ENCODE measurements at places on chromosomes 12 and 14.

DNA sequence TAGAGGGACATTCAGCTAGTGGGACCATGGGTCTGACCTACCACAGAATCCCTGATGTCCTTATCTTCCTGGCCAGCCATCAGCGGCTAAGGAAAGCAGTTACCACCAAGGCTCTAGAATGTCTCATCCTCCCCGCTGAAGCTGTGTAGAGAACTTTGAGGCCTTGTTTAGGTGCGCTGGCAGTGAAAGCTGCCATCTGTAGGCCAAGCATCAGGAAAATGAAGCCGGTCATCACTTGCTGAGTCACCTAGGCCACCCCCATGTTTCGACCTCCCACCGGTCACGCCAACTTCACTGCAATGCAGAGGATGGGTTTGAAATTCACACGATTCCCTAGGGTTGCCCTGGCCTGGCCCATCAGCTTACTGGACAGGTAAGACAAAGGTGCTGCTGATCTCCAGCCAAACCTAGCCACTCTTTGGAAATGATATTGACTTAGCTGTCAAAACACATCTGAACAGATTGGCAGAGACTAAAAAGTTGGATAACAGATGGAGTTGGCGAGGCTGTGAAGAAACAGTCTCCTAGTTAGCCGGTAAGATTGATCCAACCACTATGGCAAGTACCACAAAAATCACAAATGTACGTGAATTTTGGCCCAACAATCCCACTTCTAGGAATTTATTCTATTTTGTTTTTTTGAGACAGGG is 52.0 kb downstream of the NOS1 start:
- no peak for DNase-seq

- DNase-seq: no peak
These were observed 9.2 kb upstream of the ZNF385A start for GRCh38 chr12:54393743-54394142.

DNA sequence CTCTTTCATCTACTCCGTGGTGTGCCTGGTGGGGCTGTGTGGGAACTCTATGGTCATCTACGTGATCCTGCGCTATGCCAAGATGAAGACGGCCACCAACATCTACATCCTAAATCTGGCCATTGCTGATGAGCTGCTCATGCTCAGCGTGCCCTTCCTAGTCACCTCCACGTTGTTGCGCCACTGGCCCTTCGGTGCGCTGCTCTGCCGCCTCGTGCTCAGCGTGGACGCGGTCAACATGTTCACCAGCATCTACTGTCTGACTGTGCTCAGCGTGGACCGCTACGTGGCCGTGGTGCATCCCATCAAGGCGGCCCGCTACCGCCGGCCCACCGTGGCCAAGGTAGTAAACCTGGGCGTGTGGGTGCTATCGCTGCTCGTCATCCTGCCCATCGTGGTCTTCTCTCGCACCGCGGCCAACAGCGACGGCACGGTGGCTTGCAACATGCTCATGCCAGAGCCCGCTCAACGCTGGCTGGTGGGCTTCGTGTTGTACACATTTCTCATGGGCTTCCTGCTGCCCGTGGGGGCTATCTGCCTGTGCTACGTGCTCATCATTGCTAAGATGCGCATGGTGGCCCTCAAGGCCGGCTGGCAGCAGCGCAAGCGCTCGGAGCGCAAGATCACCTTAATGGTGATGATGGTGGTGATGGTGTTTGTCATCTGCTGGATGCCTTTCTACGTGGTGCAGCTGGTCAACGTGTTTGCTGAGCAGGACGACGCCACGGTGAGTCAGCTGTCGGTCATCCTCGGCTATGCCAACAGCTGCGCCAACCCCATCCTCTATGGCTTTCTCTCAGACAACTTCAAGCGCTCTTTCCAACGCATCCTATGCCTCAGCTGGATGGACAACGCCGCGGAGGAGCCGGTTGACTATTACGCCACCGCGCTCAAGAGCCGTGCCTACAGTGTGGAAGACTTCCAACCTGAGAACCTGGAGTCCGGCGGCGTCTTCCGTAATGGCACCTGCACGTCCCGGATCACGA is 2.2 kb downstream of the SSTR1 start:
- no peak for DNase-seq

- no peak for DNase-seq
These were observed 4.4 kb downstream of the MMP19 start for GRCh38 chr12:55838361-55838760.

DNA sequence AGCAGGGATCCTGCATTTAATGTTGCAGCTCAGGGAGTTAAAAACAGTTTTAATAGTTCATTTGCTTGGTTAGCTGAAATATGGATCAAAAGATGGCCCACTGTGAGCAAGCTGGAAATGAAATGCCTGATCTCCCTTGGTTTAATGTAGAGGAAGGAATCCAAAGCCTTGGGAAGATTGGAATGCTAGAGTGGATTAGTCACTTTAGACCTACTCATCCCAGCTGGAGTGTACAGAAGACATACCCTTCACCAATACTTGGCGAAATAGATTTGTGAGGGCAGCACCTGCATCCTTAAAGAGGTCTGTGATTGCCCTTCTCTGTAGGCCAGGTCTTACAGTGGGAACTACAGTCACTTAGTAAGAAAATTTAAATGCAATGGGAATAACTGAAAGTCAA is 58.0 kb upstream of the KRAS start:
- no peak for DNase-seq

- DNase-seq: no peak
These were observed 1.7 kb downstream of the OTUB2 start for GRCh38 chr14:94027566-94028449.
